Hematopoietic multipotent progenitor cell treated with erythropoietin and hydrocortisone succinate and interleukin-3 and kit ligand, for 8 days (in vitro differentiated cells): ENCODE measurements at places on chromosomes 11 and 22.

DNA sequence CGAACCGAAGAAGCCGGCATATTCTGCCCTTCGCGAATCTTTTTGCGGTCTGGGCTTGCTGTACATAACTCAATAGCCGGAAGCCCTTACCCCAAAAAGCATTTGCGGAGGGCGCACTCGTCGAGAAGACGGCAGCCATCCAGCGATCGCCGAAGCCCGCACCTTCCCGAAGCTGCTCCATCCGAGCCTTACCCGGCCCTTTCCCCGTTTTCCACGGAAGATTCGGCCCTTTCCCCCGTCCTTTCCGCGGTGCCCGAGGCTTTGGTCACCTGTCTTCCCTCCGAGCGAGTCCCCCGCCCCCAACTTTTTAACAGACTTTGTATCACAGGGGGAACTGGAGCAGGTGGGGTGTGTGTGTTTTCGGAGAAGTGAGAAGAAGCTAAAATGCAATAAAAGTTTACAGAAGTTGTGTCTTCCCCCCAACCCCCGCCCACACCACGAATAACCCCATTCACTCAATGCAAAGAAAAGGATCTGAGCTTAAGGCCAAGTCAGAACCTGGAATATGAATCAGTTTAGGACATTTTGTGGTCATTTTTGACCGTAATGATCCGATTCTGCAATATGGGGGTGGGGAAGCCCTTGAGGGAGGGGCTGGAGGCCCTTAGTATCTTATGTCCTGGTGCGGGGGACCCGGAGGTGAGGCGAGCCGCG lies 99.0 kb upstream of the HSD17B12 start:
- DNase-seq = no peak

DNA sequence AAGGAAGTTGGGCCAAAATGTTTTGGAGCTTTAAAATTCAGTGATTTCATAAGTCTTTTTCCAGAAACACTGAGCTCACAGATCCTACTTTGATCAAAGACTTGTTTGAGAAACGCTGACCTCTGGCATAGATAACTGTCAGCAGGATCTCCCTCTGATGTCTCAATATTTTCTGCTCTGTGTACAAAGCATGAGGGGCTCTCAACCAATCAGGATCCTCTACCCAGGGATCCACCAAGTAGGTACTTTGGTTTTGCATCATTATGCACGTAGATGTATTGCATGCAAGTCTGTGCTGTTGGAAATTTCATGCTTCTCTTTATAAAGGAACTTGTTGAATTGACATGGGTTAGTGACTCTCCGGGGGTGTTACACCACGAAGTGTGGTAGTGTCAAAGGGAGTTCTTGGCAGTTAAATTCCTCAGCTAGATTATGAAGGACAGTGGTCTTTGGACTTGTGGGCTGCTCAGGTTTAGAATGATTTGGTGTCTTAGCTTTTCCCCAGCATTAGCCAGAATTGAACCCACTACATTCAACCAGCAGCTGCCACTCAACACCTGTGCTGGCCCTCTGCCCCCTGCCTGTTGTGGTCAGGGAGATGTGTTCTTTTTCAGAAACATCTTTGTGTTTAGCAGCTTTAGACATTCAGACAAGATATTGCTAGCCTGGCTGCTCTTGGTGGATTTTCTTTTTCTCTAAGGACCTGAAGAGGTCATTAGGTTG lies 1.7 kb upstream of the DIXDC1 start:
- DNase-seq = no peak

DNA sequence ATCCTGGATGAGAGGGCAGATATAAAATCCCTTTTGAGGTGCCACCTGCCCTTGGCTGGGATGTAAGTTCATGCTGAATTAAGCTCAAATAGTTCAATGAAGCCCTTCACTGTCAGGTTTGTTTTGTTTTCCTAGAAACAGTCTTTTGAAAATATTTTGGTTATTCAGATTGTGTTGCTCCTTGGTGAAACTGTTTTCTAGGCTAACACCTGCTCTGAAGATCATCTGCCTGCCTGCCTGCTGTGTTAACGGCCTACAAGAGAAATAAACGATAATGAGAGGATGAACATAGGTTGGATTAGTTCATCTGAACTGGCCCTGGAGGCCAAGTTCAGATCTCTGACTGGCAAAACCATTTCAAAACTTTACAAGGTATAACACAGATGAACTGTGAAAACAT lies 67.4 kb downstream of the ZBTB44 start:
- no peak for DNase-seq

GRCh38 chr11:119406005-119406404 lies 17.0 kb downstream of the THY1 start:
- no peak for DNase-seq

DNA sequence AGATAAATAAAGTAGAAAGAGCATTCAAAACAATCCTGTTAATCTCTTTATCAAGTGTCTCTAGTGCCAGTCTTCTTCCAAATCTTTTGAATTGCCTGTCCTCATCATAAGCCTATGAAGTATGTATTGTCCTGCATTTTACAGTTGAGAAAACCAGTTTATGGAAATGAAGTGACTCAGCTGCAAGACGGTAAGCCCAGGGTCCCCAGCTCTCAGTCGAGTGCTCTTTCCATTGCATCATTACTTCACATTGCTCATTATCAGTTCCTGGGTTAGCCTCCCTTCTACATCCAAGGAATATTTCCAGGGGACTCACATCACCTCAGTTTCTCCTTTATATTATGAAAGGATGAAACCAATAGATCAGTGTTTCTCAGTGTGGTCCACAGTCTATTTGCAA lies 9.1 kb upstream of the P4HA3 start:
- DNase-seq = no peak

DNA sequence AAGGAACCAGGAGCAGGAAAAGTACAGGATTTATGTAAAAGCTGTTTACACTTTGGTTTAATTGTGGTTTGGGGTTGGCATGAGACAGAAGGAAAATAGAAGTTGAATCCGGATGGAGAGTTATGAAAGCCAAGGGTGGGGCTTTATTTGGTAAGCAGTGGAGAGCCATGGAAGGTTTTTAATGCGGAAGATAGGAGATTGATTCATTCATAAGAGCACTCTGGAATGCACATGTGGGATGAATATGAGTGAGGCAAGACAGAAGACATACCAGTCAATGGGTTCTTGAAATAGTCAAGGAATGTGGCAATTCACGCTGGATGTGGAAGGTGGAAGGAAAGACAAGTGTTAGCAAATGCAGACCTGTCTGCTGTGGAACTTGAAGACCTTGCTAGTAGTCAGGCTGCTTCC lies 9.3 kb upstream of the GLB1L3 start:
- no peak for DNase-seq

DNA sequence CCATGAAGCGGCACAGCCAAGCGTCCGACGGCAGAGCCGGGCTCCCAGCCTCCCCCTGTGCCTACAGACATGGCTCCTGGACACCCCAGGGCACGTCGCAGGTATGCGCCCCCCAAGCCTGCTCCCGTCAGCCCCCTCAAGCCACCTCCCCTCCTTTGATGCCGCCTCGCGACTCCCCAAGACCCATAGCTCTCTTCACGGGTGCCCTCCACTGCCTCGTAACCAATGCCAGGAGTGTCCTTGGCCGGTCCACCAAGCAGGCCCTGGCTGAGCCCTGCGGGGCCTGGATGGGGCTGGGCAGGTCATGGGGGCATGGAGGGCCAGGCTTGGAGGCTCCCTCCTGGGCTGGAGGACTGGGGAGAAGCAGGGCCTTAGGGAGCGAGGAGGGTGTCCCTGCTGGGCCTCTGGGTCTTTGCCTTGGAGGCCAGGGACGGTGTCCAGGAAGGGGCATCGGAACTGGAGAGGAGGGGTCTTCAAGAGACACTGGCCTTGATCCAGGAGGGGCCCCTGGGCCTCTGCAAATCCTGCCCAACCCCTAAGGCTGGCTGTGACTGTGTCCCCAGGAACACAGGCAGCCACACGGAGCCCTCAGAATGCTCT lies 9.2 kb downstream of the ANO9 start:
- DNase-seq = no peak

- no peak for DNase-seq
Observed at GRCh38 chr11:72781063-72781312, 12.9 kb downstream of the STARD10 start.

DNA sequence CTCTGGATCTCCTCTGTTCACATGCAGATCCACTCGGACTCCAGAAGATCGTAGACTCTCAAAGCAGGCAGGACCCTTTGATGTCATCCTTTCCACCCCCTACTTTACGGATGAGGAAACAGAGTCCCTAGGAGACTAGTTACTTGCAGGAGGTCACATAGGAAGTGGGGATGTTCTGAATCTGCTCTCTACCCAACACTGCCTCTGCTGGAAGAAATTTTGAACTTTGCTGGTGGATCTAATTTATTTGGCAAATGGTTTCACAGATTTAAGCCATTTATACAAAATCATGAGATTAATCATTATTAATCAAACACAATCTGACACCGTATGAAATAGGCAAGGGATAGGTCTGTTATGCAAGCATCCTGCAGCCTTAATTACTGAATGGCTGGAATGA lies 55.0 kb upstream of the USP47 start:
- no peak for DNase-seq

DNA sequence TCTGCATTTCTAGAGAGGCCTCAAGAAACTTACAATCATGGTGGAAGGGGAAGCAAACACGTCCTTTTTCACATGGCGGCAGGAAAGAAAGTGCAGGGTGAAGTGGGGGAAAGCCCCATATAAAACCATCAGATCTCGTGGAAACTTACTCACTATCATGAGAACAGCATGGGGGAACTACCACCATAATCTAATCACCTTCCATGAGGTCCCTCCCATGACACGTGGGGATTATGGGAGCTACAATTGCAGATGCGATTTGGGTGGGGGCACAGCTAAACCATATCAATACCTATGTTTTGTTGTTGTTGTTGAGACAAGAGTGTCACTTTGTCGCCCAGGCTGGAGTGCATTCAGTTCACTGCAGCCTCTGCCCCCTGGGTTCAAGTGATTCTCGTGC lies 29.9 kb downstream of the SFI1 start:
- DNase-seq = no peak

- DNase-seq = no peak
Observed at GRCh38 chr11:20762980-20763379, 93.6 kb downstream of the NELL1 start.

- DNase-seq = peak; percentile 87
Observed at GRCh38 chr11:74001822-74002286, 7.0 kb downstream of the UCP3 start.

DNA sequence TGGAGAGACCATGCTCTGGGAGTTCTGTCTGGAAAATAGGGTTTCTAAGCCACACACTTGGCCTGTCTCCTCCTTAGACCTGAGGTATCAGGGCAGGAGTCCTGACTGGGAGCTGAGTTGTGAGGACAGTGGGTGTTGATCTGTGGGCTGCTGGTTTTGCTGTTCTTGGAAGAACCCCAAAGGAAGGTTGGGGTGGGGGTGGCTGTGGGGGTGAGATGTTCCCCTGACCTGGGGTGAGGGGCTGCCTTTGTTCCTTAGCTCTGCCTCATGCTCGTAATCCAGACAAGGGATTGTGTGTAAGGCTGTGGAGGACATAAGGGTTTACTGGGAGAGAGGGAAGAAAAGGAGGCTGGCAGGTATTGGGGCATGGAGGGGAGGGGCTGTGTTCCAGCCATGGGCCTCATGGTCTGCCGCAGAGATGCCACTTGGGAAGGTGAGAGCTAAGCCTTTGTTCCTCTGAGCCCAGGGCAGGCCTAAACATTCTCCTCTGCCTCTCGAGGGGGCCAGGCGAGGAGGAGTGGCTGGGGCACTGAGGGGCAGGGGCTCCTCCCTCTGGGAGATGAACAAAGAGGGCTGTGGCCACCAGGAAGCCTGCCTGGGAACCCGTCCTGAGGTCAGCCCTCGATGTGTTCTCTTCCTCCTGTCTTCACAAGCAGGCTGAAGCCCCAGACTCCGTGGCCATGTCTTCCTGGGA lies 4.4 kb downstream of the OTOG start:
- no peak for DNase-seq

GRCh38 chr11:78230161-78230877 lies 41.6 kb downstream of the USP35 start:
- DNase-seq = peak; percentile 89

DNA sequence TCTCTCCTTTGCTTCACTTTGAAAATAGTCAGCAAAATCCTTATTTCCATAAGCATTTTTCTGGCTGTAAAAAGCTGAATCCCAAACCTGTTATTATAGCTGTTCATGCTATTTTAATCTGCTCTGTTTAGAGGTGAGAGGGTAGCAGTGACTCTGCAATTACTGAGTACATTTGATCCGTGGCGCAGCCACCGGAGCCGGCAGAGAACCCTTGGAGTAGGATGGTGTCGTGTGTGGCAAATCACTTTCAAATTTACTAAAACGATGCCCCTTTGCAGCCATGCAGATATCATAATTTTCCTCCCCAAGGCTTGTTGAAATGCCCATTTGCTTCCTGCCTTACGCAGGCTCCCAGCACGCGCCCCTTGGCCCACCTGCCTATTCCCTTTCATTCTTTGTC lies 69.6 kb downstream of the ZBTB16 start:
- no peak for DNase-seq

DNA sequence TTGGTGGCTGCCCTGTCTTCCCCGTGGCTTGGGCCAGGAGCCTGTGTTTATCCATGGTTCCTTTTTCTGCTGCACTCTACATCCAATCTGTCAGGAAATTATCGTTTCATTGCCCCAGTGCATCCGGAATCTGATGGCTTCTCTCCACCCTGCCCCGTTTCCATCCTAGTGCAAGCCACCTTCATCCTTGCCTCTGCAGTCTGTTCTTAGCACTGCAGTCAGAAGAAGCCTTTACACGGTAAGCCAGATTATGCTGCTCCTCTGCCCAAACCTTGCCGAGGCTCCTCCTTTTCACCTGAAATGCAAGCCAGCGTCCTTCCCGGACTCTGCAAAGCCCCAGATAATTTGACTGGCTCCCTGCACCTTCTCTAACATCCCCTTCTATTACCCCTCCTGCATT lies 45.1 kb downstream of the PARVG start:
- DNase-seq = no peak

- no peak for DNase-seq
Observed at GRCh38 chr11:13149991-13150390, 127.6 kb upstream of the BMAL1 start.

DNA sequence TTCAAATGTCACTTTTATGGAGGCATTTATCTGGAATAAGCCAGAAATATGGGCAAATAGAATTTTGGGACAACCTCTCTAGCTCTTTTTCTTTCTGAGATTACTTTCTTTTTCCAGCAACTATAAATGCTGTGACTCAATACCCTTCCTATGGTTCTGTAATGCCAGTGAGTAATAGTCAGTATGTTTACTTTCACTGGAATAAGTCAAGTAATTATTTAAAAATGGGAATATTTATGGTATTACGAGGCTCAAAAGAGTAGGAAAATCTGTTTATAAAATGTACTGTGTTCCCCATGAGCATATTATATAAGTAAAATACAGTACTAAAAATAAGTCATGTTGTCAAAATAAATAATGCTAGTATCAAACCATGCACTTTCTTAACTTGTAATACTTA lies 750.5 kb downstream of the LUZP2 start:
- no peak for DNase-seq
